ENCODE measurements at places on chromosomes 2 and 18. TPM values are rescaled to one million over a fixed set of nuclear protein-coding genes. Genes with fewer than 3 reads are reported as not detected.

Gene SMYD1
- not detected for total RNA-seq

DNA sequence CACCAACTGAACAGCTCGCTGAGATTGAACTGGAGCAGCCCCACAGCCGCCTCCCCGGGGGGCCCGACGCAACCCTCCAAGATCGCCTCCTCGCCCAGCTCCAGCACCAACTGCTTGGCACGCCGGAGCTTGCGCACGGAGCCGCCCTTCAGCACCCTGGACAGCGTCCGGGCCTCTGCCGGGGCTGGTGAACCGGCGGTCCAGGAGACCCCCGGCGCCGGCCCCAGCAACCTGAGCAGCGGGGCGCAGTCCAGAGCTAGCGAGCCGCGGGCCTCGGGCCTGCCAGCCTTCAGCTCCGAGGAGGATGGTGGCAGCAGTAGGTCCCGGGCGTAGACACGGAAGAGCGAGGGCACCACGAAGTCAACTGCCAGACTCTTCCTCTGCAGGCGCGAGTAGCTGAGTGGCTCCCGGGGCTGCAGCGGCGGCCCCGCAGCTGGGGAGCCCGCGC lies 1.2 kb downstream of the ALK start:
- peak; percentile 35 for DNase-seq
- H3K4me1 ChIP-seq: no peaks in the 10 kb centered on the region
- no peak overlapping the region for H3K4me3 ChIP-seq
- H3K27ac ChIP-seq: no peak overlapping the region
- H3K27me3 ChIP-seq: peaks cover 42% of the 10 kb centered on the region

- H3K27ac ChIP-seq: no peak overlapping the region
- DNase-seq: no peak
- no peak overlapping the region for H3K4me3 ChIP-seq
- H3K27me3 ChIP-seq: peaks cover 70% of the 10 kb centered on the region
- H3K4me1 ChIP-seq: peaks cover 32% of the 10 kb centered on the region
Observed at GRCh38 chr2:199471443-199472057, 13.8 kb upstream of the SATB2 start.

- no peak overlapping the region for H3K4me3 ChIP-seq
- no peaks in the 10 kb centered on the region for H3K27me3 ChIP-seq
- no peak overlapping the region for H3K27ac ChIP-seq
- no peaks in the 10 kb centered on the region for H3K4me1 ChIP-seq
Observed at GRCh38 chr2:166814335-166814734, 73.9 kb upstream of the XIRP2 start.

DNA sequence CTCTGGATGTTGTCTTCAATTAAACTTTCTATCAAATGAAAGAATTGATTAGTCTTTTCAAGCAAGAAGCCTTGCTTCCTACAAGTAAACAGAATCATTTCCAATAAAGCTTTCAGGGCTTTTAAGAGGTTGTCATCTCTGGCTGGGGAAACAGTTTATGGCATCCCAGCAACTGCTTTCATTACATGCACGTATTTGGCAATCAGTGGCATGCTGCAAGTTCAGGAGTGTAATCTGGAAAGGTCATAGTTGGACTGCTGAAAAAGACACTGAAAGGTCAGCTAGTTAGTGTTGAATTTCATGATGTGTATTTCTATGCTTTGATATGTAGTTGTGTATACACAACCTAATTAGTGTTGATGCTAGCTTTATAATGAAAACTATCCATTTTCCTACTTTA lies 332.9 kb downstream of the DSC3 start:
- no peaks in the 10 kb centered on the region for H3K36me3 ChIP-seq
- H3K4me1 ChIP-seq: no peaks in the 10 kb centered on the region
- no peak for DNase-seq

- no peak overlapping the region for H3K4me3 ChIP-seq
- no peak for DNase-seq
- H3K27me3 ChIP-seq: peaks cover 13% of the 10 kb centered on the region
- H3K27ac ChIP-seq: no peak overlapping the region
- H3K4me1 ChIP-seq: peaks cover 3% of the 10 kb centered on the region
- H3K36me3 ChIP-seq: no peaks in the 10 kb centered on the region
Observed at GRCh38 chr2:2708575-2709430, 377.7 kb upstream of the MYT1L start.

Gene RAMP1
- total RNA-seq: 0.61 TPM

GRCh38 chr18:72895548-72895947 lies 27.8 kb upstream of the NETO1 start:
- no peak overlapping the region for H3K27ac ChIP-seq
- no peaks in the 10 kb centered on the region for H3K27me3 ChIP-seq
- H3K4me3 ChIP-seq: no peak overlapping the region
- H3K36me3 ChIP-seq: no peaks in the 10 kb centered on the region
- H3K4me1 ChIP-seq: no peaks in the 10 kb centered on the region

DNA sequence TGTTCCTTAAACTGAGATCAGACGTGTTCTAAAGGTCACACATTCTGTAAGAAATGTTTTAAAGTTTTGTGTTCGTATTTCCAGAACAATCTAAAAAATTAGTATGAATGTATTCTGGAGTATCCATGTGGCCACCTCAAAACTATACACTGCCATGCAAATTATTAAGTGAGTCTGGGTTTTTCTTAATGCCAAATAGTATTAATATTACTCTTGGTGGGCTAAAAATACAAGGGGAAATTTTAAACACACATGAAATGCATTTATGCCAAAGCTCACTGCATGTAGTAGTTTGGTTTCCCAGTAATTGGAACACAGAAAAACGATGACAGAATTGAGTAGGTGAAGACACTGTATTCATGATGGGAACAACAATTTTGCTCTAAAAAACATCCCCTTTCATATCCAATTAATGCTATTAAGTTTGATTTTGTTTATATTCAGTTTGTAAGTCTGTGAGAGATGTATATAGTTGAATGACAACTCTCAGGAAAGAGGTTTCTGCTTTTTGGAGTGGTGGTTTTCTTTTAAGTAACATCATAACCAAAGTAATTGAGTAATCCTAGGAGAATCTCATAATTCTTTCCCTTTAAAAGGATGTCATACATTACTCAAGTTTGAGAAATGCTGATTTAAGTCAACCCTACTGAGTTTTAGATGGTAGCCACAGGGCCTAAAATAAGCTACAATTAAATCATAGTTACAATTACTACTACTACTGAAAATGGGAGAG lies 75.7 kb upstream of the CDCA7 start:
- no peak for DNase-seq
- H3K27me3 ChIP-seq: no peaks in the 10 kb centered on the region
- H3K4me3 ChIP-seq: no peak overlapping the region
- H3K36me3 ChIP-seq: no peaks in the 10 kb centered on the region
- no peaks in the 10 kb centered on the region for H3K4me1 ChIP-seq

Measured in T-cell (primary cell).